Activated naive CD8-positive, alpha-beta T cell treated with anti-CD3 and anti-CD28 coated beads, Interleukin-2, amount 10 ng/mL, durations not matched to agents 7 days and 5 days (primary cell): ENCODE measurements at places on chromosomes 7 and 10.

- DNase-seq = no peak
Observed at GRCh38 chr7:48173313-48173712, 2.1 kb downstream of the ABCA13 start.

- no peak for DNase-seq
Observed at GRCh38 chr7:47635091-47636080, 53.5 kb upstream of the TNS3 start.

- DNase-seq = no peak
Observed at GRCh38 chr10:101897633-101898032, 54.0 kb upstream of the KCNIP2 start.

- no peak for DNase-seq
Observed at GRCh38 chr7:11331128-11332102, 357.7 kb downstream of the PHF14 start.

DNA sequence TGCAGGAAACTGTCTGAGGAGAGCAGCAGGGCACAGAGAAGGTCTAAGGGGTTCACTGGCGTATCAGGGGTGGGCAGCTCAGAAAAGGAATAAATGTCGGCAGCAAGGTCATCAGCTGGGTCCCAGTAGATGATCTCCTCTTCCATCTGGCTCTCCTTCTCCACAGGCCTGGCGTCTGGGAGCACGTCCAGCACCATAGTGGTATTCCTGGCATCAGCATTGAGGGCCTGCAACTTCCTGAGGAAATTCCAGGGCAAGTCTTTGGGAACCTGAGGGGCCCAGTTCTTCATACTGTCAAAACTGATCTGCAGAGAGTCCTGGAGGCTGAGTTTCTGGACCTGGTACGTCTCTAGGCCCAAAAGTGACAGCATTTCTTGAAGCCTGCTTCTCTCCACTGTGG is 9.6 kb upstream of the MRPS24 start:
- DNase-seq = no peak

- no peak for DNase-seq
Observed at GRCh38 chr7:67344481-67345193, 348.0 kb downstream of the TYW1 start.

DNA sequence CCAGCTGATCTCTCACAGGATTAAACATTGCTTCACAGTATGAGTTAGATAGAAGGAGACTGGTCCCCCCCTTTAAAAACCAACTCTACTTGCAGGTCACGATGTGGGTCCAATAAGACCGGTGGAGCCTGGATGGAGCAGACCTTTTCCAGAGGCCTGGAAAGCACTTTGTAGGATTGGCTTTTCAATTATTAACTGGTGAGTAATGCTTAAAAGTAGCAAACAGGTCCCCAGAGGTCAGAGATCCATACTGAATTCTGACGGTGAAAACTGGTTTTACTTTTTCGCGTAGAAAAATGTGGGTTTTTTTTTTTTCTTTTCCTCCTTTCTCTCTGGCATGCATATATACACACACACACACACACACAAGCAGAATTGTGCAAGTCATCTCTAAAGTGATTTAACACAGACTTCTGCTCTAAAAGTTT is 74.9 kb upstream of the OGDHL start:
- DNase-seq = no peak

DNA sequence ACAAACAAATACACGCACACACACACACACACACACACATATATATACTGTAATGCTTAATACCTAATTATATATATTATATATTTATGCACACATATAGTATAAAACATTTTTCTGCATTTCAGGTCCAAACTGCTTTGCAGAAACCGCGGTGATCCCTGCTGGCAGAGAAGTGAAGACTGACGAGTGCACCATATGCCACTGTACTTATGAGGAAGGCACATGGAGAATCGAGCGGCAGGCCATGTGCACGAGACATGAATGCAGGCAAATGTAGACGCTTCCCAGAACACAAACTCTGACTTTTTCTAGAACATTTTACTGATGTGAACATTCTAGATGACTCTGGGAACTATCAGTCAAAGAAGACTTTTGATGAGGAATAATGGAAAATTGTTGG is 138.5 kb downstream of the VWC2 start:
- no peak for DNase-seq

GRCh38 chr7:51223505-51223904 is 93.1 kb downstream of the COBL start:
- no peak for DNase-seq

- no peak for DNase-seq
Observed at GRCh38 chr7:28310460-28310848, 101.9 kb upstream of the CREB5 start.

DNA sequence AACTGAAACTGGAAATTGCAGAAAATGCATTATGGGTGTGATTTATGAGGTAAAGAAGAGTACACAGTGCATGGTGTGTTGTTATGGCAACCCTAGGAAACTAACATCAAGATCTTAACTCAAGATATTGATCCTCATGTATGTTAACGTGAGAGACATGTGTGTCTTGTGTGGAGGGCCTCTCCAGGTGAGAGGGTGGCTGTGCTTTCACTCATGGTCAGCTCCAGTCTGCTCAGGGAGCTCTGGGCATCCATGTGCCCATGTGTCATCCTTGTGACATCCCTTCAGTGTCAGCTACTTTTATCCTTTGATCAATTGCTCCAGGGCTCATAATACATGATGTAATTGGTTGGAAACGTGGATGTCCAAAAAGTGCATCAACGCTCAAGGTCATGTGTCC is 24.9 kb upstream of the INSYN2A start:
- no peak for DNase-seq

- no peak for DNase-seq
Observed at GRCh38 chr7:144525956-144526355, 122.5 kb upstream of the NOBOX start.

DNA sequence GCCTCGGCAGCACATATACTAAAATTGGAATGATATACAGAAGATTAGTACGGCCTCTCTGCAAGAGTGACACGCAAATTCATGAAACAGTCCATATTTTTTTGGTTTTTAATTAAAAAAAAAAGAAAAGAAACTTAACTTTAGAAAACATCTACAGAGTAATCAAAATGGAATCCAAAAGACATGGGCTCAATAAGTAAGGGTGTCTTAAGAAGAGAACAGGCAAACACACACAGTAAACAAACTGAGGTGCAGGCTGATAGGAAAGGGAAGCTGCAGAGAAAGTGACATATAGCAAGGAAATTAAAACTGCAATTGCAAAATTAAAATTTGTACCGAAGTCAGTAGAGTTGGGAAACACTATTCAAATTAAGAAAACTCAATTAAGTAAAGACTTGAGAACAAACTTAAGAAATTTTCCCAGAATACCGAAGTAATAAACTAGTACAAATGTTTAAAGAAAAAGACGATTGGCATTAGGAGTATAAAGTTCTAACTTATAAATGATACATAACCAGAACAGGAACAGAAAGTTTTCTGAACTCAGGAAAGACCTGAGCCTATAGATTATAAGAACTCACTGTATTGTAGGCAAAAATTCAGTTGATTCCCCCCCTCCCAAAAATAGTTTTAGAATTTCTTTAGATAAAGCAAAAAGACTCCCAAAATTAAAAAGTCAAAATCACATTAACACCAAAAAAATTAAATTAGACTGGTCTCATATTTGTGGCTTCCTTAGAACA is 16.3 kb downstream of the MTPN start:
- no peak for DNase-seq

GRCh38 chr10:86668297-86669165 is at the start of gene LDB3:
TSS of gene LDB3 (plus strand) at chr10:86668511. CDS start at chr10:86668692, 181 bp downstream.
- DNase-seq = no peak

GRCh38 chr10:2048337-2048973 is 311.1 kb upstream of the ADARB2 start:
- no peak for DNase-seq

DNA sequence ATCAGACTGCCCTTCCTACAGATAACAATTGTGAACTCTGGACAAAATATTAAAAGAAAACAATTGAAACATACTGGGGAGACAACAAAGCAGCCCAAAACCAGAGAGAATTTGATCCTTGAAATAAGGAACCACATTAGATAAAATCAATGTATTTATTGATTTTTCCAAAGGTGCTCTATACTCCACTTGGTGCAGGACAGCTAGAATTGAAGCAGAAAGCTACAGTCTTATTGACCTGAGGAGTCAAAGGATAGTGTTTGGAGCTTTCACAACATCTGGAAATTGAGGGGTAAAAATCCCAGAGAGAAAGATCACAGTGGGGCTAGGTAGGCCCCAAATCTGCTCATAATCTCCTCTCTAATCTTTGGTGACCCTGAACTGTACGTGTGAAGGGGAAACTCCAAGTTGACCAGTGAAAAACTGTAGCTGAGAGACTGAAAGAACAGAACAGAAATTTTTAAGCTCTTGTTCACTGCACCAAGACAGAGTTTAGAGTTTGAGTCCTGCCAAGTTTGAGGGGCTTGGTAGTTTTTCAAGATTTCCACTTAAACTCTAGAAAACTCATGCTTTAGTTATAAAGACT is 70.2 kb downstream of the SAMD9 start:
- DNase-seq = no peak

GRCh38 chr7:98668255-98668654 is 51.2 kb downstream of the NPTX2 start:
- no peak for DNase-seq

GRCh38 chr10:106819490-106819889 is 345.0 kb downstream of the SORCS1 start:
- no peak for DNase-seq

- no peak for DNase-seq
Observed at GRCh38 chr10:6213908-6214307, 11.2 kb downstream of the PFKFB3 start.

GRCh38 chr7:70765651-70766050 is 366.3 kb upstream of the GALNT17 start:
- DNase-seq = no peak

GRCh38 chr7:25949736-25950487 is 202.1 kb upstream of the NFE2L3 start:
- DNase-seq = no peak

- no peak for DNase-seq
Observed at GRCh38 chr10:79097021-79097872, 28.5 kb downstream of the ZMIZ1 start.

DNA sequence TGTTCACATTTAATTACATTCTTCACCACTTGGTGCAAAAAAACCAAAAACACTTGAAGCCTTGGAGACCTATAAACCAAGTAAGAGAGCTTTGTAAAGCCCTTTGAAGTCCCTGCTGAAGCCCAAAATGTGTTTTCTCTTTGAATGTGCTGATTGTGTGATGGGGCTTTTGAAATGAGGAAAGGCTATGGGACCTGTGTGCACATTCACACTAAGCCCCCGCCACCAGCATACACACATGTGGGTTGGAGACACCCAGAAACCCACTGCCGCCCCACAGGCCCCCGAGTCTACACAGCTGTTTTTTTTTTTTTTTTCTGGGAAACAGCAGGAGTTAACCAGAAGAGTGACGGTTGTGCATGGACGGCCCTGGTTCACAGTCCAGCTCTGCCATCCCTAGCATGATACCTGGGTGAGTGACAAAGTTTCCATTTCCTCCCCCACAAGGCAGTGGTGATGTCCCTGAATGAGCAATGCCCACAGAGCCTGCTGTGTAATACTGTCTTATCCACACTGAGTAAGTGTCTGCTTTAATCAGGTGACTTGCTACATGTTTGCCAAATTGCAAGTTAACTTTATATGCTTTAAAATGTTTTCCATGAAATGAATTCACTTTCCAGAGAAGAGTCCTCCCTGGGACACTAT is 154.6 kb upstream of the GDF10 start:
- DNase-seq = no peak

- DNase-seq = no peak
Observed at GRCh38 chr7:7757576-7757975, 39.2 kb upstream of the RPA3 start.

- no peak for DNase-seq
Observed at GRCh38 chr7:26658389-26659084, 205.9 kb downstream of the SKAP2 start.

DNA sequence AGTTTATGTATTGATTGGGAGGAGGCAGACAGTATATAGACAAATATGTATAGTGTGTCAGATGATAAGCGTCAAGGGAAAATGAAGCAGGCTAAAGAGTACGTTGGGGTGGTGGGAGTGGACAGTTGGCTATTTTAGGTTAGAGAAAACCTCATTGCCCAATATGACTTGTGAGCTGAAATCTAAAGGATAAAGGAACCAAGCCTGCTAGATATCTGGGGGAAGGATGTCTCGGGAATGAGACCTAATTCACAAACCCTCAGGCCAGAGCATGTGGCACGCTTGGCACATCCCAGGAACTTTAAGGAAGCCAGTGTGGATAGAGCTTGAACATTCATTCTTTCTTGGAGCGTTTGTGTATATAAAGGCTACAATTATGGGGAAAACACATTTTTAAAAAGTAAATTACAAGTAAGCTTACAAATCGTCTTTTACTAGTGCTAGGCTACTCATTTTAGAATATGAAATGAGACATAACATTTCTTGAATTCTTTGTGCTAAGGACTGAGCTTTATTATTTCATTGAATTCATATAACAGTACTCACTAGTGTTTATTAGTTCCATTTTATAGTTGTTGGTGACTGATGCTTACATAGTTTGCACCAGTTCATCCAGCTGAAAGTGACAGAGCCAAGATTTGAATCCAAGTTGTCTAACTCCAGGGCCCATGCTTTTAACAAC is 9.7 kb downstream of the FHIP2A start:
- no peak for DNase-seq

DNA sequence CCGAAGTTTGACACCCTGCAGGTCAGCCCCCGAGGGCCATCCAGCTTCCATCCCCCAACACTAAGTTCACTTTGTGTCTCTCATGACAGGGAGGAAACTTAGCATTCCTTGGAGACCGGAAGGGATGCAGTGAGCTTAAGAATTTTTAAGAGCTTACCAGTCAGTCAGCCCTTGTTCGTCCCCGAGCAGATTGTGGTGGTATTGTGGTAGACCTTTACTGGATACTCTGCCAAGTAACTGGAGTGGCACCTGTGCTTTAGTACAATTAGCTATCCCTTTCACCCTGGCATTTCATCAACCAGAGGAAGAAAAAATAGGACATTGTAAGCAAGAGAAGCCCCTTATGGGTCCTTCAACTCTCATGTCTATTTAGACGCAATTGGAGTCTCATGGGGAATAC is 74.8 kb downstream of the NSUN6 start:
- DNase-seq = no peak

- DNase-seq = no peak
Observed at GRCh38 chr7:158300427-158300826, 287.2 kb downstream of the PTPRN2 start.

DNA sequence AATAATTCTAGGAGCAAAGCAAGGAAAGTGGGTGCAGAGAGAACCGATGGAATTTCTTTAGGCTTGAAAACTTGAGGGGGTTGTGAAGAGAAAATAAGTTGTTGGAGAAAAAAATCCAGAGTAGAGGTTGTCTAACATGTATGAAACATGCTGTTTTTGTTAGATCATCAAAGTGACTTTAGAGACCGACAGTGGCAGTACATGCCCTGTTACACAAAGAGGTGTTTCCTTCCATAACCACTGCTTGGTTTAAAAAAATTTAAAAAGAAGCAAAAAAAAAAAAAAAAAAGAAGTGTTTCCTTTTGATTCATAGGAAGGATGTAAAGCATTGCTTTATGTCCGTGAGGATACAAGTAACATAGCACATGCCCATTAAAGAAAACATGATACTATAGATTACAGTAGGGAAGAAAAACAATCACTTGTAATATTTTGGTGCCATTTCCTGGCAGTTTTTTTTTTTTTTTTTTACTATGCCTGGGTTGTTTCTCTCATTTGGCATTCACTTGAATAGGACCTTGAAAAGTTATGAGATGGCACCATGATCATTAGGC is 6.1 kb downstream of the ENTPD1 start:
- DNase-seq = no peak

GRCh38 chr10:836782-837181 is 94.7 kb downstream of the LARP4B start:
- no peak for DNase-seq
